ENCODE measurements at places on chromosomes 4 and X.

- DNase-seq, result no peak
Measured at GRCh38 chr4:79620617-79621016, 212.6 kb upstream of the GK2 start.

DNA sequence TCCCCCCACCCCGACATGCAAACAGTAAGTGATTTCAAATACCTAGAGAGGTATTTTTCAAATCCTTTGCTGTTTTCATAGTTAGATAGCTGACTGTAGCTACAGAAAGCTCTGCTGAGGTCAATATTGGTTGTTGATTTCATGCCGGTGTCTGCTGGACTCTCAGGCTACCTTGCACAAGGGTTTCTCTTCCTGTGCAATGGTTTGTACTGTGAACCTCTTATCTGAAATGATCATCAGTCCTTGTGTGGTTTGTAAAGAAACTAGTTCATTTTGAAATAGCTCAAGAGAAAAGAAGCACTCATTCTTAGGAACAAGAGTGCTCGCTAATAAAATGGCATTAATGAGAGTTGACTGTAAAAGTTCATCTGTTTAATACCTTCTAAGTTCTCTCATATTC, 2.1 kb downstream of the MTM1 start:
- no peak for DNase-seq

DNA sequence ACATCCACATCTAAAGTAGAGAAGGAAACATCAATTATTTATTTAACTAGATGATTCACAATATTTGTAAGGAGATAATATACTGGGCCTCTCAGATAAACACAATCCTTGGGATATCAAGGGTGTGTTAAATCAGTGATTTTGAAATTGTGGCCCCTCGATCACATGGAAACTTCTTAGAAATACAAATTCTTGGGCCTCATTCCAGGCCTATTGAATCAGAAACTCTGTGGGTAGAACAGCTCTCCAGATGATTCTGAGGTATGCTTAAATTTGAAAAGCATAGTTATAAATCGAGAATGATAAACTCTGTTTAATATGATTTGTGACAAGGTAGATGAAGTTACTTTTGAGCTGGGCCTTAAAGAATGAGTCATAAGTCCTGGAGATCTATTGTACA, 64.3 kb upstream of the GPR174 start:
- DNase-seq, result no peak

DNA sequence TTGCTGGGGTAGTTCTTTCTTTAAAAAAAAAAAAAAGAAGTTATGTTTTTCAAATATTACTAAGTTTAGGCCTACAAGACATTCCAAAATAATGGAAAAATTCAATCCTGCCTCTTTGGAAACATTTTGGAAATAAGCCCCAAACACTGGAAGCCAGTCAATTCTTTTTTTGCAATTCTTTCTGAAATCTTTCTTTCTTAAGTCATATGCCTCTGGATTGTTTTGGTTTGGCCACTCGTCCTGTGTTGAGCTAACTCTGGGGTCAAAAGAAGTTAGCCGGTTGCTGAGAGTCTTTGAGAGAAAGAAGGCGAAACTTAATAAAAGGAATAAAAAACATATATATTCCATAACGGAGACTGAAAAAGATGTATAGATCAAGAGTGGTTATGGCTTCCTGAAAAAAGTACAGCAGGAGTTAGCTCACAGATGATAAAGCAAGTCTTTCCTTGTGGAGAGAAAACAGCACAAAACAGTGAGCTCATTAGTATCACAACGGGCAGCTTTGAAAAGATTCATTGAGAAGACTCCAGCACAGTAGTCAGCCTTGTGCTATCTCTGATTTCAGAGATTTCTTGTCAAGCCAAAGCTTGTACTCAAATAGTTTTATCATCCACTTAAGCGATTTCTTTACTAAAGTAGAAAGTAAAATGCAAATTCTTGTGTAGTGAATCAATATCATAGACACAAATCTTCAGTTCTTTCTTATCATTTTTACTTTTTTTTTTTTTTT, 64.8 kb downstream of the PLS3 start:
- peak; percentile 10 for DNase-seq

DNA sequence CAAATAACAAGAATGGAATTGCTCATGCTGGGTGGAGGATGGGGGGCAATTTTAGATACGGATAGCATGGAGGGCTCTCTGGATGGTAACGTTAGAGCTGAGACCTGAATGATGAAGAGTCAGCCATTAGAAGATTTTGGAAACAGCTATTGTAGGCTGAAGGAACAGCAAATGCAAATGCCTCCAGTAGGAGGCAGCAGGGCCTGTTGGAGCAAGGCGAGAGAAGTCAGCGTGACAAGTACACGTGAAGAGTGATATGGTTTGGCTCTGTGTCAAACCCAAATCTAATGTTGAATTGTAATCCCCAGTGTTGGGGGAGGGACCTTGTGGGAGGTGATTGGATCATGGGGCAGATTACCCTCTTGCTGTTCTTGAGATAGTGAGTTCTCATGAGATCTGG, 59.3 kb upstream of the SOD3 start:
- DNase-seq, result no peak
